ENCODE measurements at places on chromosomes 13 and 19. TPM values are rescaled to one million over a fixed set of nuclear protein-coding genes. Genes with fewer than 3 reads are reported as not detected.

The TEAD2 gene
- not detected for total RNA-seq

GRCh38 chr13:77002590-77003190 lies 10.8 kb downstream of the CLN5 start:
- H3K4me3 ChIP-seq: no peak overlapping the region
- no peak for DNase-seq
- H3K27me3 ChIP-seq: no peaks in the 10 kb centered on the region
- no peaks in the 10 kb centered on the region for H3K4me1 ChIP-seq
- no peak overlapping the region for H3K27ac ChIP-seq

DNA sequence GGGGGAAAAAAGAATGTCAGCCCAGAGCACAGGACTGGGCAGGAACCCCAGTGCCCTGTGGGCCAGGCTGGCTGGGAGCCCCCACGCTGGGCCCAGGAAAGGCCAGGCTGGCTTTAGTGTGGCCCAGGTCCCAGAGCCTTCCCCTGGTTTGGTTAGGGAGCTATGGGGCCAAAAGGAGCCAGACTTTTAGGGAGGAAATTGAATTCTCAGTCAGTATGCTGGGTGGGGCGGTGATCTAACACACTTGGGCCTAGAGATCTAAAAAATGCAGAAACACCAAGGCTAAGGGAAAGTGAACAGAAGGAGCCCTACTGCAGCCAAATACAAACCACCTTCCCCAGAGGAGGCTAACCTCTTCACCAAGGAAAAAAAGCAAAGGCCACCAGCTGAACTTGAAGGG lies 137.5 kb downstream of the CRYL1 start:
- no peaks in the 10 kb centered on the region for H3K36me3 ChIP-seq
- H3K4me3 ChIP-seq: no peak overlapping the region
- H3K27ac ChIP-seq: no peak overlapping the region
- no peaks in the 10 kb centered on the region for H3K4me1 ChIP-seq
- no peaks in the 10 kb centered on the region for H3K27me3 ChIP-seq

GRCh38 chr19:54133957-54134590 lies 3.5 kb upstream of the CNOT3 start:
- H3K27ac ChIP-seq: no peak overlapping the region
- H3K27me3 ChIP-seq: no peaks in the 10 kb centered on the region
- DNase-seq: no peak
- no peak overlapping the region for H3K4me3 ChIP-seq

DNA sequence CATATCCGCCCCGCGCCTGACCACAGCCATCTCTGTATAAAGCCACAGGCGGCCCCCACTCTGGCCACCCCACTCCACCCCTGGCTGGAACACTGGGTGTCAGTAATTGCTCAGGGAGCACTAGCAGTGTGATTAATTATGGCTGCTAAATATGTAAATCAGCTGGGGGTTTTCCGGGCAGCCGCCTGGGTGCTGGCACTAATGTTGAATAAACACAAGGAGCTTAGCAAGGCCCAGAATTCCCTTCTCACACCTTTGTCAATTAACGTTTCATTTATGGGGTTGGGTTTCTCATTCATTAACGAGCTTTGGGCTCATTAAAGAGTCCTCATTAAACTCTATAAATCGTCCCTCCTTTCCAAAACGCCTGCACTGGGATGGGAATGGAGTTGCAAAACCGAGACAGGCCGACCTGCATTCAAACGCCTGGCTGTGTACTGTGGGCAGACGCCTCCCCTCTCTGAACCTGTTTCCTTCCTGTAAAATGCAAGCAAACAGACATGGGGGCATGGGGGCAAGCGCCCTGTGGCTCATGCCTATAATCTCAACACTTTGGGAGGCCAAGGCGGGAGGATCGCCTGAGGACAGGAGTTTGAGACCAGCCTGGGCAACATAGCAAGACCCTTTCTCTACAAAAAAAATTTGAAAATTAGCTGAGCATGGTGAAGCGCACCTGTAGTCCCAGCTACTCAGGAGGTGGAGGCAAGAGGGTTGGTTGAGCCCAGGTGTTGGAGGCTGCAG lies 17.7 kb upstream of the OLFM2 start:
- no peak for DNase-seq
- H3K27me3 ChIP-seq: no peaks in the 10 kb centered on the region
- H3K4me3 ChIP-seq: no peak overlapping the region
- H3K27ac ChIP-seq: no peak overlapping the region
- no peaks in the 10 kb centered on the region for H3K36me3 ChIP-seq
